ENCODE measurements at places on chromosomes 5 and 9.

- DNase-seq, result no peak
Measured at GRCh38 chr5:77337246-77337645, 126.8 kb downstream of the PDE8B start.

DNA sequence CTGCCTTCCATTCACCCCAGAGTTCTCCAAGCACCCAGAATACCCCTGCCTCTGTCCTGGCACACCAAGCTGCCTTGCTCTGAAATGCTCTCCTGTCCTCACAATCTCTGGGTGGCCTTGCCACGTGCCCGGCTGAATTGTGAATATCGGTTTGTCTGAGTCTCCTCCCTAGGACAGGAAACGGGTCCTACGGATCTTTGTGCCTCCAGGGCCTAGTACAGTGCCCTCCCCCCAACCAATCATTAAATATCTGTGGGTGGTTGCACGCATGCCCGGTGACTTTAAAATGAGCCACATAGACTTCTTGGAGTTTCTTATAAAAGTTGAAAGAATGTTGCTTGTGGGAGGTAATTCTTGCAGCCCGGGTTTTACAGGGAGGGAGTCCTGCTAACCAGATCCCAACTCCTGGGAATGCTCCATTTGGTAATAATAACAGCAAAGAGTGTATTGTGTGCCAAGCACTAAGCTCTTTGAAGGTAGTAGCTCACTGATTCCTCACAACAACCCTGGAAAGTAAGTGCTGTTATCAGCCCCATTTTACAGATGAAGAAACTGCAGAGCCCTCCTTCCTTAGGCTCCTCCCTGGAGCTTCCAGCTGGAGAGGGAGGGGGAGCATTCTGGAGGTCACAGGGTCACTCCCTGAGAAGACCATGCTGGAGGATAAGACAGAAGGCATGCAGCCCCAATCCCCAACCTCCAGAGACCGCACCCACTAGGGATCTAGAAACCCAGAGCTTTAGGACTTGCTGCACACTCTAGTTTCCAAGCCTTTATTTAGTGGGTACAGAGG is 23.4 kb downstream of the URM1 start:
- DNase-seq, result no peak

DNA sequence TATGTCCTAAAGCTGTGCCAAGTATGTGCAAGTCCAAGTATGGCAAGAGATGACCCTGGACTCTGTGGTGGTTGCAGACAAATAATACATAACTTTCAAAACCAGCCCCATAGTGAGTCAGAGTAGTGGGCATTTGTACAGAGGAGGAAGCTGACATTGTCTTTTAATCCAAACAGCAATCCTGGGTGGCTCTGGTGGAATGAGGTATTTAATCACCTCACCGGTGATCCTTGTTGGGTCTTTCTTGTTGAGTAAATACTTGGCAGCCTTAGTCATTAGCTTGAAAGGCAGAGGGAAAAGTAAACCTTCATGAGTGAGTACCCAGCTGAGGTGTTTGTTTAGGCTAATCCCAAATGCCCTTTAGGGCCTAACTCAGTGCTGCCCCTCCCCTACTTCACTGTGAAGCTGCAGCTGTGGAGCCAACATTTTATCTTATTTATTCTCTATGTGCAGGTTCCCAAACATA is 148.7 kb upstream of the SLC12A2 start:
- DNase-seq, result no peak

GRCh38 chr5:78509884-78510769 is 138.4 kb downstream of the LHFPL2 start:
- DNase-seq, result peak; percentile 16

GRCh38 chr9:36436909-36437308 is 36.8 kb upstream of the RNF38 start:
- DNase-seq, result no peak

- no peak for DNase-seq
Measured at GRCh38 chr5:102591650-102592049, 92.8 kb upstream of the SLCO6A1 start.

DNA sequence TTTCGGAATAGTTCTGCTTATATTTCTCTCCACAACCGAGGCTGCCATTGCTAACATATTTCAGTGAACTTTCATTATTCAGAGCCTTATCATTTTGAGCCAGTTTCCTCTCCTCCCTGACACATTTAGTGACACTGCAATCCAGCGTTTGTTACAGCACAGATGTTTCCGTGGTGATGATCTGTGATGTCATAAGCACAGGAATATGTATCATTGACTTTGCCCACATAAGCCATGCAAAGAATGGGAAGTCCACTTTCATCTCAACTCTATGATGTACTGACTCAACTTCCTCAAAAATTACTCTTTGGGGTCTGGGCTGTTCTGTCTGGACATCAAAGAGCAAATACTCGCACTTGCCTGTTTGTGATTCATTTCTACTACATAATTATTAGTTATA is 291.8 kb downstream of the EBF1 start:
- peak; percentile 13 for DNase-seq

DNA sequence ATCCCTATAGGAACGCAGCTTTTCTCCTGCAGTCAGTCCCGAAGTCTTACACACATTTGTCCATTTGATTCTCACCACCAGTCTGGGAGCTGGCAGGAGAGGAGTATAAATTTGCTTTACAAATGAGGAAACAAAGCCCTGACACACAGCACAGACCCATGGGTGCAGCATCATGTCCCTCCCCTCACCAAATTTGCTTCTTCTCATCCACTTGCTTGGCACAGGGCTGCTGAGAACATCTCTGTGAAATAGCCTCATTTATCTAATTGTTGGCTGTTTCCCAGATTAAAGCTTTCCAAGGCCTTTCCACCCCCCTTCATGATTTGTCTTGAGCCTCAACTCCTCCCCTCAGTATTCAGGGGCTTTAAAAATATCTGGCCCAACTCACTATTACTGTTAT is 11.3 kb upstream of the ADRB2 start:
- no peak for DNase-seq

- DNase-seq, result no peak
Measured at GRCh38 chr5:158212237-158212636, 353.3 kb upstream of the CLINT1 start.

DNA sequence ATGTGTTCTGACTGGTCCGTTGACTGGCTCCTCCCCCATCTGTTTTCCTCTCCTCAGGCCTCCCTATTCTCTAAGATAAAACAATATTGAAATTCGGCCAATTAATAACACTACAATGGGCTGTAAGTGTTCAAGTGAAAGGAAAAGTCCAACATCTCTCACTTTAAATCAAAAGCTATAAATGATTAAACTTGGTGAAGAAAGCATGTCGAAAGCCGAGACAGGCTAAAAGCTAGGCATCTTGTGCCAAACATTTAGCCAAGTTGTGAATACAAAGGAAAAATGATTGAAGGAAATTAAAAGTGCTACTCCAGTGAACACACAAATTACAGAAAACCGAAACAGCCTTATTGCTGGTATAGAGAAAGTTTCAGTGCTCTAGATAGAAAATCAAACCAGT is 310.6 kb downstream of the SPOCK1 start:
- DNase-seq, result no peak

DNA sequence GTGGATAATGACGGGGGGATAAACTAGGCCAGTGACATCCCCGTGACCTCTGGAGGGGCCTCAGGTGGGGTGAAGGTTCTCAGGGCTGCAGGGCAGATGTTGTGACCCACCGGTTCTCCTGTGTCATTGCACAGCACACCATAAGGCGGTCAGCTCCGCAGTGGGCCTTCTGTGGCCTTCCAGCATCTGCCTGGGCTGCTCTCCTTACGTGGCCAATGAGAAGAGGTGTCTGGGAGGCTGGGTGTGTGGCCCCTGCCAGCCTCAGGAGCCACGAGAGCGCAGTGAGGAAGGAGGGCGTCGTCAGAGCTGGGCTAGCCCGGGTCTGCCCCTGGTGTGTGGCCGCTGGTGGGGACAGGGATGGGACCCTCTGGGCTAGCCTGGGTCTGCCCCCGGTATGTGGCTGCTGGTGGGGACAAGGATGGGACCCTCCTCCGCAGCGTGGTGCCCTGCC is 48.7 kb downstream of the COL5A1 start:
- DNase-seq, result no peak

- no peak for DNase-seq
Measured at GRCh38 chr9:33628865-33629410, 104.9 kb downstream of the ANKRD18B start.

DNA sequence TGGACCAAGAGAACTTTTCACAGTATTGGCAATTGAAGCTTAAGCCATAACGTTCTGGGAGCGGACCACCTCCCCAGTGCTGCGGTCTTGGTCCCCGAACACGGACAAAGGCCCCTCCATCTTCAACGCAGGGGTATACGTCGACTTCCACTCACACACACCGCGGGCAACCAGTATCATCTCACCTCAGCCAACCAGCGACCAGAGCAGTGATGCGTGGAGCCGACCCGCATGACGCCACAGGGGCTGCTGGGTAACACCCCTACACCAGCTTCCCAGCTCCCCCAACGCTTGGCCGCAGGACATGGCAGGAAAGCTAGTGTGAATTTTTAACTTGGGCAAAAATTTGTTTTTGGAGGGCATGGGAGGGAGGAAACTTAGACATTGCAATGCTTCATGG is 77.3 kb upstream of the PLCXD3 start:
- DNase-seq, result no peak

DNA sequence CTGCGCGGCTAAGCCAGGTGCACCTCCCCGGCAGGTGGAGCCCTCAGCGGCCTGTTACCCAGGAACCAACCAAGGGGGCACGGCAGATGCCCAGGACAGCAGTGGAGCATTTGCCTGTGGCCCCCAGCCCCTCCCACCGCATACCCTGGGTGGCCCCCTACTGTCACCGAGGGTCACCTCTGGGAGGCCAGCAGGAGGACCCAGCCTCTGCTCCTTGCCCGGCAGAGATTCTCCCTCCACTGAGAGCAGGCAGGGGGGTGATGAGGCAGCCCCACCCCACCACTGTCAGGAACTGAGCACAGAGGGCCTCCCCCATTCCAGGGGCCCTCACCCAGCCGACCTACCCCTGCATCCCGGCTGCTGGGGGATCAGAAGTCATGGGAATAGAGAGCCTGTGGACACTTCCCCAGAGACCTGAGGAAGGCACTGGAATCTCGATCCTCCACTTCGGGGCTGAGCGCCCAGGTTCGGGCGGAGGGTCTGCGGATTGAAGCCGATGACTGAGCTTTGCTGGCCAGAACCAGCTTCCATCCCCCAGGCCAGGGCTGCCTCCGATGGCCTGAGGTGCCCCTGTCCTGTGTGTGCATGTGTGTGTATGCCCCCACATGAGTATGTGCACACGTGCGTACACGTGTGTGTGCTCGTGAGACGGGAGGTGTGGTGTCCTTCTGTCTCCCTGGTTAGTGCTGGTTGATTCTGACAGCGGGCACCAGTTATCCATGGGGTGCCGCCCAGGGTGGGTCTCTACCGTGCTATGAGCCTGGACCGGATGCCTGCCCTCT is at the start of gene QRFP:
Gene QRFP (minus strand): TSS at position 580 of the 782 bp plus-strand sequence. CDS start 2,974 bp downstream, outside the sequence.
- DNase-seq, result no peak

- DNase-seq, result no peak
Measured at GRCh38 chr5:167489202-167489601, 802.2 kb upstream of the WWC1 start.

GRCh38 chr5:96478983-96479382 is 45.9 kb upstream of the PCSK1 start:
- no peak for DNase-seq

GRCh38 chr9:133344071-133344470 is 3.9 kb downstream of the MED22 start:
- no peak for DNase-seq

DNA sequence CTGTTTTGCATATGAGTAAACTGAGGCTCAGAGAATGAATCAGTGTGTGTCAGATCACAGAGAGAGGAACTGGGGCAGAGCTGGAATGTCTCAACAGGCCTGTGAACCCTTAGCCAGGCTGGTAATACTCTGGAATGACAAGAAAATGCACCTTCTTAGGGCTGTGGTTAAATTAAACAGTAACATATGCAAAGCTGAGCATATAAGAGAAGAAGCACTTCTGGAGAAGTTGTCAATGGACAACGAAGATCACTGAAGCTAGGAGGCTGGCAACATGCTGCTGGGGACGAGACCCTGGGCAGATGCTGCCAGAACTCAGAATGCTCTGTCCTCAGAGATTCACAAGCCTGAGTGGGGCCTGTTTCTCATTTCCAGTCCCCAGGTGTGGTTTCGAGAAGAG is 64.6 kb upstream of the EPB41L4B start:
- no peak for DNase-seq
